Type B pancreatic cell (in vitro differentiated cells): ENCODE measurements at places on chromosomes 2 and 18. TPM values are rescaled to one million over a fixed set of nuclear protein-coding genes. Genes with fewer than 3 reads are reported as not detected.

DNA sequence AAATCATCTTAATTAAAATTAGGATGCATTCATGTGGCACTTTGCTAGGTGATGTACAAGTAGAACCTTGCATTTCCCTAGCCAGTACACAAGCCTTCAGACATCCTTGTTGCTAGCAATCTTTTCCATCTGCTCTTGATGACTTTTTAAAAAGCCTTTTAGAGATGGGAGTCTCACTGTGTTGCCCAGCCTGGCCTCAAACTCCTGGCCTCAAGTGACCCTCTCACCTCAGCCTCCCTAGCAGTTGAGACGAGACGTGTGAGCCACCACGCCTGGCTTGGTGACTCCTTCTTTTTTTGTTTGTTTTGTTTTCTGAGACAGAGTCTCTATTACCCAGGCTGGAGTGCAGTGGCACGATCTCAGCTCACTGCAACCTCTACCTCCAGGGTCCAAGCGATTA is 1.7 kb upstream of the CCDC88A start:
- H3K4me3 ChIP-seq: peak overlapping the region; percentile 64
- H3K27me3 ChIP-seq: peaks cover 34% of the 10 kb centered on the region
- no peak for DNase-seq
- H3K36me3 ChIP-seq: no peaks in the 10 kb centered on the region
- H3K4me1 ChIP-seq: peaks cover 15% of the 10 kb centered on the region
- no peak overlapping the region for H3K27ac ChIP-seq

Gene NDC80
- 9.1 and 34.3 TPM in 2 replicates for total RNA-seq

Gene PJVK
- total RNA-seq: 2.3 and 8.0 TPM in 2 replicates

GRCh38 chr2:2655453-2656114 is 324.5 kb upstream of the MYT1L start:
- H3K4me1 ChIP-seq: peaks cover 10% of the 10 kb centered on the region
- H3K27me3 ChIP-seq: peaks cover 9% of the 10 kb centered on the region
- no peak for DNase-seq
- no peak overlapping the region for H3K27ac ChIP-seq
- H3K36me3 ChIP-seq: no peaks in the 10 kb centered on the region
- no peak overlapping the region for H3K4me3 ChIP-seq
